ENCODE measurements at places on chromosomes 4 and X. TPM values are rescaled to one million over a fixed set of nuclear protein-coding genes. Genes with fewer than 3 reads are reported as not detected.

ZBTB49 gene
- 6.4 TPM for total RNA-seq

- DNase-seq = no peak
Observed at GRCh38 chr4:55356991-55357461, 11.0 kb downstream of the SRD5A3 start.

DNA sequence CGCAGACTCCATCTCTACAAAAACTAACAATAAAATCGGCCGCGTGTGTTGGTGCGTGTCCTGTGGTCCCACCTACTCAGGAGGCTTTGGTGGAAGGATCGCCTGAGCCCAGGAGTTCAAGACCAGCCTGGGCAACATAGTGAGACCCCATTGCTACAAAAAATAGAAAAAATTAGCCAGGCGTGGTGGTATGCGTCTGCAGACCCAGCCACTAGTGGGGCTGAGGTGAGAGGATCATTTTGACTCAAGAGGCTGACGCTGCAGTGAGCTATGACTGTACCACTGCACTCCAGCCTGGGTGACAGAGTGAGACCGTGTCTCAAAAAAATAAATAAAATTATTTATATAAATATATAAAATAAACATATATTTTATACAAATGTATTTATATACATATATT lies 22.3 kb downstream of the ASMTL start:
- no peak for DNase-seq

DNA sequence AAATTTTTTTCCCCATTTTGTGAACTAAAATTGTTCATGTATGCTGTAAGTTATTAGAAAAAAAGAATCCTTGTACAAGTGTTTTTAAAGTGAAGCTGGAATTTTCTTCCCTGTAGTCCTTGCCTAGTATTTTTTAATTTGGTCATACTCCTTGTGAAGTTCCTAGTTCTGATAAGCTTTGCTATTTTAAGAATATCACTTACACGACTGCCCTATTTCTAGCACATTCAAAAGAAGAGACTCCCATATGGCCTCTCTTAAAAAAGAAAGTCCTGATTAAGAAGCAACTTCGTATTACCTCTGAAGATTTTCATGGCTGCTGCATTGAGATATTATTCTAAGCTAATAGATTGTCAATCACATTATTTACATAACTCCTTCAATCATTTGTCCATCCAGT lies 87.2 kb downstream of the KLHL8 start:
- DNase-seq = no peak

DNA sequence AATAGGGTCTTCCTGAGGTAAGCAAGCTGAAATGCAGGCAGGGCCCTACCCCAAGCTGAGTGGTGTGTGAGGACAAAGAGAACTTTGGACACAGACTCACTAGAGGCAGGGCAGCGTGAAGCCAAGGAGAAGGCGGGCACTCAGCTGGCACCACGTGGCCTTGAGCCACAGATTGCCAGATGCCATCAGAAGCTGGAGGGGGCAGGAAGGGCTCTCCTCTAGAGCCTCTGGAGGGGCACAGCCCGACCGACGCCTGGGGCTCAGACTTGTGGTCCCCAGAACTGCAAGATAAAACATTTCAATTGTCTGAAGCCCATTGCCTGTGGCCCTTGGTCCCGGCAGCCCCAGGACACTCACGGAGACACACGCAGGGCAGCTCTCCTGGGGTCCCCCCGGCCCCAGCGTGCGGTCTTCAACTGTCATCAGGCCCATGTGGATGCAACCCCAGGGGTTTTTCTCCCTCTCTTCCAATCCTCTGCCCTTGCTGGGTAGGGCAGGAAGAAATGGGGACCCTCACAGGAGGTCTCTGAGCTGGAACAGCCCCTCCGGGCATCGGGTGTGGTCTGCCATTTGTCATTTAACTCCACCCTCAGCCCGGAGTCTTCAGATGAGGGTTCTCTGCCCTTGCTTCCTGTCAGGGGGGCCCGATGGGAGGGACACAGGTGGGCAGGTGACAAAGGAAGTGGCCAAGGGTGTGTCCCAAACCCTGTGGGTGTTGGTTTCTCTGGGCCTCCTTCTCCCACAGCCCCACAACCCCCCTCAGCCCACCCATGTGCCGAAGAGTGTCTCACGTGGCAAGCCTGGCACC lies 22.2 kb downstream of the HMX1 start:
- DNase-seq = no peak

Measured in activated T-cell treated with anti-CD3 and anti-CD28 coated beads, Interleukin-2, amount 50 U/mL, for 72 hours (primary cell).